ENCODE measurements at places on chromosomes 6 and 20. TPM values are rescaled to one million over a fixed set of nuclear protein-coding genes. Genes with fewer than 3 reads are reported as not detected.

DNA sequence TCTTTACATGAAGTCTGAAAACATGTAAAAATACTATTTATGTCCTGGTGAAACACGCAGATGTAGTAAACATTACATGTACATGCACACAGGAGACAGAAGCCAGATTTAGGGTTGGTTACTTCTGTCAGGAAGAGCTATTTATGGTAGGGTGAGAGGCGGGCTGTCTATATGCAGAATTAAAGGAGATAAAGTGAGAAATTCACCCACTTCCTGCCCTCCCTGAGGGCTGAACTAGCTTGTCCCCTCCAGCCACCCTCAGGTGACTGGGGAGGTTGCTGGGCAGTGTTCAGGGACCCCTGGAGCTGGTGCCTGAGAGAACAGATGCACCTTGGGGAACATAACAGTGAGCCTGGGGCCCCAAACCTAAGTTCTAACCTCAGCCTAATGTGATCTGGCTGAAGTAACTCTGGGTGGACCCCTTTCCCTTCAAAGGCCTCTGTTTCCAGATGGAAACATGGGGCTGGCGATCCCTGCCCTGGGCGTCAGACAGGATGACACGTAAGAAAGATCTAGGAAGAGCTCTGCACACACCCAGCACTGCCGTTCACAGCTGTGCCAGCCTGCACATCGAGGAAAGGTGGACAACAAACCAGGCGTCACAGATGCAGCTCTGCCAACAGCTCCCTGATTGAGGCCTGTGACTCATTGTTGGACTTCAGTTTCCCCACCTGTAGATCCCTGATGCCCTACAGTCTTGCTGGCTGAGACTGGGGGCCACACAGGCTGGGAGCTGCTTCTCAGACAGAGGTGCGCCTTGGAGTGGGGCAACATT, 1.3 kb downstream of the PI16 start:
- no peak for DNase-seq

GRCh38 chr6:162526960-162527359, 200.6 kb downstream of the PRKN start:
- DNase-seq = no peak

DNA sequence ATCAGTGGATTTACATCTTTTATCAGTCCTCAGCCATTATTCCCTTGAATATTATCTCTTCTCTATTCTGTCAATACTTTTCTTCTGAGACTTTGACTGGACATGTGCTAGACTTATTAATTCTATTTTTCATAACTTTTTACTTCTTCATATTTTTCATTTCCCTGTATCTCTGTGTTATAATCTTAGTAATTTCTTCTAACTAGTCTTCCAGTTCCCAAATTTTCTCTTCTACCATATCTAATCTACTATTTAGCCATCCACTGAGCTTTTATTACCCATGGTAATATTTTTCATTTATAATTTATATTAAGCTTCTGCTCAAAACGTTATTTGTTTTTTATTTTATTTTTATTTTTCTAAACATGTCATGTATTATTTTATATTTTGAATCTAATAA, 13.1 kb upstream of the FNDC1 start:
- no peak for DNase-seq

GRCh38 chr6:11835065-11835464, 56.5 kb upstream of the ADTRP start:
- no peak for DNase-seq

DNA sequence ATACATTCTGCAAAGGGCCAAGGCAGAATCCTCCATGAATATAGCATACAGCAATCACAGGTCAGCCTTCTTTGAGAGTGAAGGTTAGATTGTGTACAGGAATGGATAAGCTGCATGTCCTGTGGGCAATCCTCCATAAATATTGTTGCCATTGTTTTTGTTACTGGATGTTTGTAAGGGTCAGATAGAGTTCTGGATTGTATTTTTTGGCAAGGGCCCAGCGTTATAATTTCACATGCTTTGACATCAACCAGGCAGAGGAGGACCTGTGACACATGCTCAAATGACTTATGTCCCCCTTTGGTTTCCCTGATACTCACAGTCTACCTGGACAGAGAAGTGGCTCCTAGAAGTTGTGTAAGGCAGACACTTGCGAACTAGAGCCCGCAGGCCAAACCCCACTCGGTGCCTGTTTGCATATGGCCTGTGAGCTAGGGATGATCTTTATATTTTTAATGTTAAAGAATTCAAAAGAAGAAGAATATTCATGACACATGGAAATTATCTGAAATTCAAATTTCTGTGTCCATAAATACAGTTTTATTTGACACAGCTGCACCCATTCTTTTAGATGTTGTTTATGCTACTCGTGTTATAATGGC, 5.4 kb downstream of the LY86 start:
- DNase-seq = no peak

DNA sequence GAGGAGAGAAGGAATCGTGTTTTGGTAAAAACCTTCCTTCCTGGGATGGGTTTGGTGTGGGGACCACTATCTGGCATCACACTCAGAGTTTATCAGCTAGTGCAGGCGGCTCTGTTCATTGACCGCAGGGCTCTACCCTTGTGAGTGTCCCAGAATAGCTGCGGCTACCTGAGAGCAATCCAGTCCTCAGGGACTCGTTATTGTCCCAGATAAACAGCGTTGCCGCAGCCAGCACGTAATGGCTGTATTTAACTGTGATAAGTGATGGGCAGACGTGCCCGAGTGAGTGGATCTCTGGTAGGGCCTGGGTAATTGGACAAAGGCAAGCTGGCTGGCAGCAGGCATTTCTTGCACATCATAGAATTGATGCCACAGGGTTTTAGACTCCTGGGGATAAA, 163.3 kb downstream of the SOBP start:
- no peak for DNase-seq

GRCh38 chr20:33744773-33745385, 13.1 kb downstream of the ZNF341 start:
- DNase-seq = peak; percentile 81

- no peak for DNase-seq
These were observed 96.0 kb downstream of the HFE start for GRCh38 chr6:26183237-26183580.

DNA sequence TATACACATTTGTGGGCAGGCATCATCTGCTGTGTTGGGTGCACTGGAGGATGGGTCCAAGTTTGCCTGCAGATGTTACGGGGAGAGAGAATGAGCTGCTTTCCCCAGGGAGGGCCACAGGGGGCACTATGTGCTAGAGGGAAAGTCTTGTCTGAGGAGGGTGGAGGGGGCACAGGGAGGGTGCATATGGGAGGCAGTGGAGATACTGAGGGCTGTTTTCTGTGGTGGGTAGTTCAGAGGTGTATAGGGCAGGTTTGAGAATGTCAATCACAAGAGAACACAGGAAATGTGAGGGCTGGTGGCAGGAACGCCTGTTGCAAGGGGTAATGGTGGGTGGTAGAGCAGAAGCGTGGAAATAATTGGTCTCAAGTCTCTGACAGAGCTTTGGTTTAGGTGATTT, 7.7 kb upstream of the PTPRA start:
- no peak for DNase-seq

GRCh38 chr20:10673176-10673841, 490 bp downstream of the JAG1 start:
- DNase-seq = no peak

- no peak for DNase-seq
These were observed 2.6 kb downstream of the CST4 start for GRCh38 chr20:23686046-23686750.

DNA sequence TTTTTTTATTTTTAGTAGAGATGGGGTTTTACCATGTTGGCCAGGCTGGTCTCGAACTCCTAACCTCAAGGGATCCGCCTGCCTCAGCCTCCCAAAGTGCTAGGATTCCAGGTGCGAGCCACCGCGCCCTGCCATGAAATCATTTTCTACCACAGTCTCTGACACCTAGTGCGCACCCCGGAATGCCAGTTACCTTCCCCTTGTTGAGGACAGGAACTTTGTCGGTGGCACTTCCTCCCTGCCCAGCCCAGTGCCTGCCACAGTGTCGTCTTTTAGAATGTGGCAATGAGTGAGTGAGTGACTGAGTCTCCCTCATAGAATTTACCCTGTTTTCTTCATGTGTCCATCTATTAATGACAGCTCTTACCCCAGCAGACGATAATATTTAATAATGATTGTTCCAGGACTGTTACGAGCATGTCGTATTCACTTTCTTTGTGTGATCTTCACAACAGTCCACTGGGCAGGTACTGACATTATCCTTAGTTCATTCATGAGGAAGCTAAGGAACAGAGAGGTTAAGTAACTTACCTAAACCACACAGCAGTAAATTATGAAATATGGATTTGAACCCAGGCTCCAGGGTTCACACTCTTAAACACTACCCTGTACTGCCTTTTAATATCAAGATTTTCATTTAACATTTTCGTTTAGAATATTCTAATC, 1.8 kb downstream of the OSBPL2 start:
- no peak for DNase-seq

GRCh38 chr6:75130784-75131183, 75.1 kb downstream of the COL12A1 start:
- DNase-seq = no peak

DNA sequence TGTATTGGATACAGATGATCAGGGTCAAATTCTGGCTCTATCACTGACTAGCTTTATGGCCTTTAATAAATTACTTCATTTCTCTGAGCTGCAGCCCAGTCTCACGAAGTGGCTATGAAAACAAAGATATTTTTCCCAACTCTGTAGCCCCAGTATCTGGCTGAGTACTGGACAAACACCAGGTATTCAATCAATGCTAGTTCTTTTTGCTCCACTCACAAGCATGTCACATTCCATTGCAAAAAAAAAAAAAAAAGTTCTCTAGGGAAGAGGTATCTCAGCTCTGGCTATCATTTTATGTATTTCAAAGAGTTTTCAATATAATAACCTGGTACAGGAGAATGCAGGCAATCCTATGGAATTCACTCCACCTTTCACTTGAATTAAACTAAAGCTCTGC, 3.1 kb downstream of the CHD6 start:
- no peak for DNase-seq

DNA sequence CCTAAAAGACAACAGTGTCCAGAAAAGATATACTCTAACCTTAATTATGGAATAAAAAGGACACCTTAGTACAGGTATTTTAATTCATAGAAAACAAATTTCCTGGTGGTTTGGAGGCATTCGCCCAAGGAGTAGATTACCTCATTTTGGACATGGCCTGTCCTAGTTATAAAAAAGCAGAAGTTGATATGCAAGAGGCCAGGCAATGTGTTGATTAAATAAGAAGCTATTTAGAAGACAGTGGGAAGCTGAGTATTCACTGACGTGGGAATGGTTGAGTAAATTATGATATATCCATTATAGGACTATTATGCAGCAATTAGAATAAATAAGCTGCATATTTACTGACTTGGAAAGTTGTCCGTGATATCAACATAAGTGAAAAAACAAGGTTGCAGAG, 314.9 kb downstream of the ALDH8A1 start:
- DNase-seq = no peak

DNA sequence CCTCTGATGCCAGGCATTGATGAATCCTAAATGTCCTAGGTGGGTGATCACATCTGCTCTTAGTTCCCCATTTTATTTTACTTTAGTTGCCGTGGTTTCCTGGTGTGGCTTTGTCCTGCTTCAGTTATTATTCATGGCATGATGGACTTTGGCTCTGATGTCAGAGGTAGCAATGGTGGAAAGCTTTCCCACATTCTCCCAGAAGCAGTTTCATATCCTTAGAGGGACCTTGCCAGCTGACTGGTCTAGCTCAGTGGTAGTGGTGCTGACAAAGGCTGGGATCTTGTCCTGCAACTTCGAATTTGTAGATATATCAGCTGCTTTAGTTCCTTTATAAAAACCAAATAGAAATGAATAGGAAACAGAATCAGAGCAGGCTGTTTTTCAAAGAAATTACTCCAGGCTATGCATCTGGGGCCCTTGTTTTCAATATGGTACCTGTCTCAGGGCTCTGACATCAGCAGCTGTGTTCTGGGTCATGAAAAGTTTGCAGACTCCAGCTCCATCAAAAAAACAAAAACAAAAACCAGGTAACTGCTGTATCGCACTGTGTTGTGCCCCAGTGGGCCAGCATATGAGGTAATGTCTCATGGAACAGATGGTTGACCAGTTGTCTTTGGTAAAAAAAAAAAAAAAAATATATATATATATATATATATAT, 133.7 kb downstream of the PLCB4 start:
- DNase-seq = peak; percentile 9

GRCh38 chr20:37643400-37643799, 50.4 kb upstream of the CTNNBL1 start:
- no peak for DNase-seq

GRCh38 chr6:96760153-96760687, 77.1 kb downstream of the GPR63 start:
- no peak for DNase-seq

DNA sequence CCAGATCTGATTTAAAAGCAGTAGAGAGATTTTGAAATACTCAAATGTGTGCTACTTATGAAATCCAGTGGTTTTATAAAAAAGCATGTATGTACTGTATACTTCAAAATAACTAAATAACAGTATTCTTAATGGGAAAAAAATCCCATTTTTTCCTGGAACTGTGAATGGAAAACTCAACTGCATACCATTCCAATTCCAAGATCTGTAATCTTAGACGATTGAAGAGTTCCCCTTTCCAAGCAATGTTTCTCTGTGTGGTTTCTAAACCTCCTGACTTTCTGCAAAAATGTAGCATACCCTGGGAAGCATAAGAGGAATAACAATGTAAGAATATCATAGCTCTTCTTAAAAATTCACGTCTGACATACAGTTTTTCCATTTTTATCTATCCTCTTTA, 40.3 kb upstream of the HIVEP2 start:
- DNase-seq = no peak

DNA sequence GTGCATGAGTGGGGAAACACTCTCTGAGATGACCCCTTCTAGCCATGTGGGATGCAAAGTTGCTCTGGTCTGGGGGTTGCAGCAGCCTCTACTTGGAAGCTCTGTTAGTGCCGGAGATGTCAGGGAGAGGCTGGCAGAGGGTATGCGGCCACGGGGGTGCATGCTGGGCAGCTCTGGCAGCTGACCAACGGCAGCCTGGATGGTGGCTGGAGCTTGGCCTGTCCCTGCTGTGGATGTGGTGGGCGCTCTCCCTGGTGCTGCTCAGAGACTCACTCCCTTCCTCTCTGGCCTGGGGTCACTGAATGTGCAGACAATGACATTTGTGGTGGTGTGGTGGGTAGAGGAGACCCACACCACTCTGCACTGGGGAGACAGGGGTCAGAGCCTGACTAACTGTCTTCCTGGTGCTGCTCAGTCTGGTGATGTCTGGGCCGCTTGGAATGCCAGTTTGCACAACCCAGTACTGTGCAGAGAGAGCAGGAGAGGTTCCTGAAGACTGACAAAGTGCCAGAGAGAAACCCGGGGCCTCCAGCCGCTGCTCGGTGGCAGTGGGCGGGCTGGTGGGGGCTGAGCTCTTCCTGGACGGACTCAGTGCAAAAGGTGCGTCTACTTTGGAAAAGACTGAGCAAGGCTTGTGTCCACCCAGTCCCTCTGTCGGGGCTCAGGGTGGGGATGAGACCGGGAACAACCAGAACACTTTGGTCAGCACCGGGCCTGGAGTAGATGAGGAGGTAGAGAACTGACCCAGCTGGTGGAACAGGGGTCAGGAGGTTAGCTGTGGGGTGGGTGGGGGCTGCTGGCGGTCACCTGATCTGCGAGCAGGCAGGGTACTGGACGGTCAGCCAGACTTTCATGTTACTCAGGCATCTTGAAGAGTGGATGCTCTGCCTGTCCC, 2.7 kb downstream of the MYT1 start:
- DNase-seq = no peak

Gene PTCRA
- not detected for total RNA-seq

Gene EPHA7
- 10.8 TPM for total RNA-seq

Gene SMPDL3A
- total RNA-seq = 129 TPM

Gene ULBP1
- total RNA-seq = 0.09 TPM

Gene TNFRSF6B
- total RNA-seq = not detected

Gene NHSL1
- total RNA-seq = 125 TPM

Gene OTOR
- total RNA-seq = not detected

All from left colon (tissue), 2 donors.